Smooth muscle cell of the pulmonary artery (primary cell): ENCODE measurements at places on chromosomes 16 and 17. TPM values are rescaled to one million over a fixed set of nuclear protein-coding genes. Genes with fewer than 3 reads are reported as not detected.

The PRM2 gene
- total RNA-seq = not detected in 2 replicates

The DBNDD1 gene
- 1.9 and 5.4 TPM in 2 replicates for total RNA-seq

The ENDOV gene
- total RNA-seq = 28.3 and 35.6 TPM in 2 replicates

The TTYH2 gene
- total RNA-seq = 1.8 TPM in 2 replicates

The CCL14 gene
- total RNA-seq = not detected in 2 replicates

The RAMP2 gene
- total RNA-seq = 0.13 and 0.46 TPM in 2 replicates

The KCTD5 gene
- total RNA-seq = 20.3 and 25.3 TPM in 2 replicates

The VPS35 gene
- 75.6 and 111 TPM in 2 replicates for total RNA-seq

The CKLF gene
- total RNA-seq = 34.6 and 40.3 TPM in 2 replicates

The ORC6 gene
- 3.5 and 3.9 TPM in 2 replicates for total RNA-seq

The OR4D1 gene
- not detected in 2 replicates for total RNA-seq

The PRSS27 gene
- total RNA-seq = 0.69 and 0.72 TPM in 2 replicates

The CCNF gene
- total RNA-seq = 5.0 and 7.8 TPM in 2 replicates

The WNT9B gene
- total RNA-seq = not detected in 2 replicates

The CA5A gene
- total RNA-seq = not detected in 2 replicates

The GJC1 gene
- total RNA-seq = 27.7 and 40.1 TPM in 2 replicates

The ARHGDIG gene
- 1.1 and 1.4 TPM in 2 replicates for total RNA-seq

The NTN3 gene
- 0.85 and 1.3 TPM in 2 replicates for total RNA-seq

The HOXB8 gene
- total RNA-seq = 0.10 TPM in 1 of 2 replicates, not detected in the other

The SETD6 gene
- 10.2 and 17.8 TPM in 2 replicates for total RNA-seq

The EXOC3L1 gene
- total RNA-seq = 0.13 TPM in 1 of 2 replicates, not detected in the other

The TRIM65 gene
- total RNA-seq = 16.5 and 26.6 TPM in 2 replicates

The KRTAP2-3 gene
- total RNA-seq = 0.56 TPM in 1 of 2 replicates, not detected in the other

The ACLY gene
- 199 and 311 TPM in 2 replicates for total RNA-seq

The TP53TG3C gene
- total RNA-seq = not detected in 2 replicates

The SEC14L5 gene
- 0.30 and 0.39 TPM in 2 replicates for total RNA-seq

The TPSB2 gene
- total RNA-seq = not detected in 2 replicates

The TP53TG3B gene
- total RNA-seq = not detected in 2 replicates

The PIPOX gene
- 1.2 and 1.4 TPM in 2 replicates for total RNA-seq

The FOXF1 gene
- 0.46 and 6.1 TPM in 2 replicates for total RNA-seq

The XAF1 gene
- 20.0 and 37.0 TPM in 2 replicates for total RNA-seq

The SCARF1 gene
- 0.33 and 0.86 TPM in 2 replicates for total RNA-seq

The APOH gene
- total RNA-seq = not detected in 2 replicates

The IRX5 gene
- 0.43 and 0.98 TPM in 2 replicates for total RNA-seq

The GJD3 gene
- total RNA-seq = 1.6 and 5.9 TPM in 2 replicates

The CD300A gene
- not detected in 2 replicates for total RNA-seq

The MPV17L gene
- 0.78 and 2.1 TPM in 2 replicates for total RNA-seq

The TENT4B gene
- 12.5 and 12.9 TPM in 2 replicates for total RNA-seq

The LRRC75A gene
- total RNA-seq = 1.7 and 2.1 TPM in 2 replicates

The CTRB1 gene
- total RNA-seq = not detected in 2 replicates

The SOCS7 gene
- 16.6 and 17.7 TPM in 2 replicates for total RNA-seq

The HOXB4 gene
- 3.1 and 4.6 TPM in 2 replicates for total RNA-seq

The HSD17B1 gene
- total RNA-seq = 2.0 and 5.7 TPM in 2 replicates

The PDK2 gene
- 24.3 and 31.7 TPM in 2 replicates for total RNA-seq

The MFSD11 gene
- 29.7 and 30.4 TPM in 2 replicates for total RNA-seq

The ALOX15 gene
- total RNA-seq = 0.03 TPM in 1 of 2 replicates, not detected in the other

The TVP23A gene
- total RNA-seq = 0.07 TPM in 1 of 2 replicates, not detected in the other

The SPHK1 gene
- total RNA-seq = 43.8 and 115 TPM in 2 replicates

The TMEM238L gene
- total RNA-seq = not detected in 2 replicates

The CD300LB gene
- total RNA-seq = not detected in 2 replicates

The DHODH gene
- 3.0 and 3.5 TPM in 2 replicates for total RNA-seq

The OR3A3 gene
- total RNA-seq = 0.10 TPM in 1 of 2 replicates, not detected in the other

The SEPTIN12 gene
- not detected in 2 replicates for total RNA-seq
